BJ (cell line): ENCODE measurements at places on chromosomes 16 and 17. TPM values are rescaled to one million over a fixed set of nuclear protein-coding genes. Genes with fewer than 3 reads are reported as not detected.

Gene EVPLL
- not detected in 2 replicates for polyA plus RNA-seq

Gene C16orf87
- polyA plus RNA-seq = 2.1 and 5.8 TPM in 2 replicates

GRCh38 chr17:55624772-55625433, 97.8 kb downstream of the TMEM100 start:
- no peak for DNase-seq

- DNase-seq = peak; percentile 84
Observed at GRCh38 chr16:28181515-28181914, 30.2 kb downstream of the XPO6 start.

GRCh38 chr17:77373299-77374169, 232.8 kb downstream of the SEC14L1 start:
- DNase-seq = no peak

DNA sequence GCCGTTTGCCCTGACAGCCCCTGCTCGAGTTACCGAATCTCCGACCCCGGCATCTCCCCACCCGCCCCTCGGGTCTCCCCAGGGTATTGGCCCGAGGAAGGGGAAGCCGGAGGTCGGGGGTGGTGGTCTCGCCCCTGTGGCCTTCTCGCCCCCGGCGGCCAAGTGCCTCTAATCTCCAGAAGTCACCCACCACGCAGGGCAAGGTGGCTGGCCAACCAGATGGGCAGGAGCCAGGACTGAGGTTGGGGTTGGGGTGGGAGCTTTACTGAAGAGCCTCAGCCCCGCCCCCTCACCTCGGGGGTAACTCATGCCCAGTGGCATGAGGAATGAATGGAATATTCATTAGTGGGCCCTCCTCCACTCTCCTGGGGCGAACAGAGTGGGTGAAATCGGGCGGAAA, 637 bp downstream of the DHRS11 start:
- no peak for DNase-seq

GRCh38 chr16:74896389-74897370, 88.2 kb downstream of the WDR59 start:
- DNase-seq = no peak

DNA sequence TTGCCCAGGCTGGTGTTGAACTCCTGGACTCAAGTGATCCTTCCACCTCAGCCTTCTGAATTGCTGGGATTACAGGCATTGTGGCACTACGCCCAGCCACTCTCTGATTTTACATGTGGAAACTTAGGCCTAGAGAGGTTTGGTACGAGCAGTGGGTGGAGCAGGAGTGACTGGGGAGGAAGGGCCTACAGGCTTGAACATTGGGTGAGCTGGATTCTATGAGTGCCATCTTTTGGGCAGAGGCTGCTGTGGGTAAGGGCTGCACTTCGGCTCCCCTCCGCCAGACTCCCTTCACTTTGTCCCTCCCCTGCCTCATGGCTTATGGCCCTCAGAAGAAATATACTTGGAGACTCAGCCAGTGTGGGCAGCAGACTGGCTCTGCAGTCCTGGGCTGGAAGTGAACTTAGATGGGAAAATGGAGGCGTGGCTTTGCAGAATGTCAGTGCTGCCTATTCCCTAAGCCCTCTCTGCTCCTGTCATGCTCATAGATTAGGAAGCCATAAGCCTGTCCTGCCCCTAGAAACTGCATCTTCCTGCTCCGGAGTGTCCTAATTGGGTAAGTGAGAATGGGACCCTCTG, 9.5 kb upstream of the MRC2 start:
- no peak for DNase-seq

DNA sequence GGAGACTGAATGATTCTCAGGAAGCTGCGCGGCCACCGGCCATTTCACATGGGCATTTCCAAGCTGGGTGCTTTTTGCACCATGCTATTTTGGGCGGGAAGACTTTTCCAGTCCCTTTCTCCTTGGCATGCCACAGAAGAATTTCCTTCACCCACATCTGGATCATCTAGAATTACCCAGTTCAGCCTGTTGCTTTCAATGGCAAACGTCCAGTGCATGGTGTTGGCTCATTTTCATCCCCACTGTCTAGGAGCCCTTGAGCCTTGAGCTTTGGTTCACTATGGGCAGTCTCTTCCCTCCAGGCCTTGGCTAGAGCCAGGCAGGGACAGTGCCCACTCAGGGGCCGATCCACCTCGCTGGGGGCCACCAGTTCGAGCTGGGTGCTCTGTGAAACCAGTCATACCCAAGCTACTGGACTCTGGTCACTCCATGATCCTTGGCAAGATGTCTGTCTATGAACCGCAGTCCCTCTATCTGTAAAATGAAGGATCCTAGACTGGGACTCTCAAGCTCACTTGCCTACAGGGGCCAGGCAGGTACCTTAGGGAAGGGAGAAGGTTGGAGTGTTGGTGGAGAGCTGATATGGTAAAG, 71.1 kb downstream of the CYLD start:
- no peak for DNase-seq

DNA sequence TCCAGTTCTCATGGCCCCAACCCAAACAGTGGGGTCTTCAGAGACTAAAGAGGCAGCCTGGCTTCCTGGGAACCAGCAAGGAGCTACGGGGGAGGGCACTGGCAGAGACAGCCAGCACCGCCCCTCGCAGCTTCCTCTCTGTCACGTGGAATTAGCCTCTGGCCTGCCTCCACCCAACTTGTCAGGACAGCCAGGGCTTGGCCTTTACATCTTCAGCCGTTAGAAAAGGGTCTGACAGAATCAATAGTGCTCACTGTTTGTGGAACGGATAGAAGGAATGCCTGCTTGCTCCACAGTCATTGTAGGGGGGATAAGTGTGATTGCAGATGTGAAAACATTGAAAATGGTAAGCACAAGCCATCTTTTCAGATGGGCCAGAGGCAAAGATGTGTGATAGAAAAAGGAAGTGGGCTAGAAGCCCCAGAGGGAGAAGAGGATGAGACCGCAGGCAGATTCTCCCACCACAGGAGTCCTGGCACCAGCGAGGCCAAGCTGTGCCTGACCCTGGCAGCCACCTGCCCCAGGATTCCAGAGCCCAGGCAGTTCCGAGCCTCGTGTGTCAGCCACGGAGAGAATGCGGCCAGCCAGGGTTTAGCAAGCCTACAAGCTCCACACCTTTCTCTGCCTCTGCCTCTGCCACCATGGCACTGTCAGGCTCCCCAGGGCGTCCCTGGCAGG, 18.6 kb downstream of the GRIN2C start:
- DNase-seq = no peak

GRCh38 chr16:87271256-87271655, 45.9 kb downstream of the C16orf95 start:
- DNase-seq = no peak

- no peak for DNase-seq
Observed at GRCh38 chr16:57268804-57269800, 15.4 kb downstream of the PLLP start.

GRCh38 chr16:87062569-87063442, 254.4 kb downstream of the C16orf95 start:
- no peak for DNase-seq

DNA sequence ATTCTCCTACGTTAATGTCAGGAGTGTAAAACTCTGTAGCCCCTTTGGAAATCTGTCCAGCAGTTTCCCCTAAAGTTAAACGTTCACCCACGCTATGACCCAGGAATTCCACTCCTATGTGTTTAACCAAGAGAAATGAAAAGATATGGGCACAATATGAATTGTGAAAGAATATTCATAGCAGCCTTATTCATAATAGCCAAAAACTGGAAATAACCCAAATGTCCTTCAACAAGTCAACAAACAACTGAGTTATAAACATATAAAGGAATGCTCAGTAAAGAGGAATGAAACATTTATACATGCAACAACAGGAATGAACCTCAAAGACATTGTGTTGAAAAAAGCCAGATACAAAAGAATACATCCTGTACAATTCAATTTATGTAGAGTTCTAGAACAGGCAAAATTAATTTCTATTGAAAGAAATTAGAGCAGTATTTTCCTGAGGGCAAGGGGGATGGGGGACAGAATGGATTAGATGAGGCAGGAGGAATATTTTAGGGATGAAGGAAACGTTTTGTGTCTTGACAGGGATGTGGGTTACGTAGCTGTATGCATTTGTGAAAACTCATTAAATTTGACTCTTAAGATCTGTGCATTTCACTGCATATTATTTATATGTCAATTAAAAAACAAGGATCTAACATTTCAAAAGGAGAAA, 286.7 kb upstream of the CDH5 start:
- no peak for DNase-seq
